Umbilical cord (tissue), 2 donors: ENCODE measurements at places on chromosomes 1 and 21. TPM values are rescaled to one million over a fixed set of nuclear protein-coding genes. Genes with fewer than 3 reads are reported as not detected.

GRCh38 chr1:3564921-3565831 lies 46.1 kb downstream of the MEGF6 start:
- peak; percentile 42 for DNase-seq

DNA sequence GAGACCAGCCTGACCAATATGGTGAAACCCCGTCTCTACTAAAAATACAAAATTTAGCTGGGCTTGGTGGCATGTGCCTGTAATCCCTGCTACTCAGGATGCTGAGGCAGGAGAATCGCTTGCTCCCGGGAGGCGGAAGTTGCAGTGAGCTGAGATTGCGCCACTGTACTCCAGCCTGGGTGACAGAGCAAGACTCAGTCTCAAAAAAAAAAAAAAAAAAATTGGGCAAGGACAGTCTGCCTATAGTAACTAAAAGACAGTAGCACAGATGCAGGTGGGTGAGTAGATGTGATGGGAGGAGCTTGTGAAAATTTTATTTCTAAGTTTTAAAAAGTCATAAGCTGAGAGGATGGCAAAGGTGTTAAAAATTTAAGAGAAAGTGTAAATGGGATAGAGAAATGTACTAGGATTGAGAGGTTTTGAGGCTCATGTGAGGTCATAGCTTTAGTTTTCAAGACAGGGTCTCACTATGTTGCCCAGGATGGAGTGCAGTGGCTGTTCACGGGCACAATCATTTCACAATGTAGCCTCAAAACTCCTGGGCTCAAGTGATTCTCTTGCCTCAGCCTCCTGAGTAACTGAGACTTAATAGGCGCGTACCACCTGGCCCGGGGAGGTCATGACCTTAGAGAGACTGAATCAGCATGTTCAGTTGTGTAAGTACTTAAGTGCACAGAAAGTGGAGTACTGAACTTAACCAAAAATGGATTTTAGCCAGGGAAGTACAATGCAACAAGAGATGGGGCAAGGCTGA lies 33.7 kb downstream of the PTP4A2 start:
- no peak for DNase-seq

DNA sequence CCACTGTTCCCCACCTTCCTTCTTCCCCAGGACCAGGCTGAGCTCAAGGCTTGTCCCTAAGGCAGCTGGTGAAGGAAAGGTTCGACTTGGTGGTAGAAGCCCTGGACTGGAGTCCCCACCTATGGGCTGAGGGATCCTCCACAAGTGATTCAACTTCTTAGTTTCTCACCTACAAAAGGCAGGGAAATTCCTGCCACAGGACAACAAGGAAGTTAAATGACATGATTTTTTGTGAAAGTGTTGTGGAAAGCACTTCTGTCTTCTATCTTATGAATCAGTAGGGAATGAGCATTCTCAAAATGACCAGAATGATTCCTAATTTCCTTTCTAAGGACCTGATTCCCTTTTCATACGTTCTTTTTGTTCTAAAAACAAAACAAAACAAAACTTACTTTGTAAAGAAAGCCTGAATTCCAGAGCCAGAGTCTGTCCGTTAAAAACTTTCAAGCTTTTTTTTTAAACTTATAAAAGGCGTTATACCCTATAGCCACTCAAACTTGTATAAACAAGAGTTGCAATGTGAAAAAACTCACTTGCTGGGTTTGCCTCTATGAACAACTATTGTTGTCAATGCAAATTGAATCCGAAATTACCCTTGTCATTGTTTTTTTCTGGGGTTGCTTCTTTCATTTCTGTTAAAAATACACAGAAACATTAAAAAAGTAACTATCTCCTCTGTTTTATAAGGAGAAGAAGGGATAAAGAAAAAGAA lies 12.2 kb downstream of the KCNJ15 start:
- no peak for DNase-seq

GRCh38 chr21:20031807-20032206 lies 966.4 kb upstream of the NCAM2 start:
- no peak for DNase-seq

GRCh38 chr1:12186679-12186985 lies 19.8 kb downstream of the TNFRSF1B start:
- no peak for DNase-seq

DNA sequence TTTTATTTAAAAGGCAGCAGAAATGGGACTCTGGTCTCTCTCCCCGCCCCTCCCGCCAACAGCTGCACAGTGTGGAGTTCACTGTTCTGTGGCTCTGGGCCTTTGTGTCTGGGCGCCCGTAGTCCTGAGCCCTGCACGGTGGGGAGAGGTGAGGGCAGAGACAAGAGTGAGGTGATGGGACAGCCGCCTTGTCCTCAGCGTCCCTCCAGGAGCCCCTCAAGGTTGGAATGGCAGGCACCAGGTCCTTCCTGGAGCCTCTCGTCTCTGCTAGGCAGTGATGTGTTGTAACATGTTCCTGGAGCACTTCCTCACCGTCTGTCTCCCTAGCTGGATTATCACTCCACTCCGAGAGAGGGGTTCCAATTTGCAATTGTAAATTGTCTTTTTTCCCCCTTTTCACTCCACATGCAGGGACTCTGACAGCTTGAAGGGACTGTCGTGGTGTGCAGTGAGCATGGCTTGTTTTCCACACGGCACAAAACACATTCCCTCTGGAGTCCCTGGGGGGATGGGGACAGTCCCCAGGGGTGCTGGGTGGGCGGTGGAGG lies 44.6 kb upstream of the C1orf174 start:
- DNase-seq = no peak

DNA sequence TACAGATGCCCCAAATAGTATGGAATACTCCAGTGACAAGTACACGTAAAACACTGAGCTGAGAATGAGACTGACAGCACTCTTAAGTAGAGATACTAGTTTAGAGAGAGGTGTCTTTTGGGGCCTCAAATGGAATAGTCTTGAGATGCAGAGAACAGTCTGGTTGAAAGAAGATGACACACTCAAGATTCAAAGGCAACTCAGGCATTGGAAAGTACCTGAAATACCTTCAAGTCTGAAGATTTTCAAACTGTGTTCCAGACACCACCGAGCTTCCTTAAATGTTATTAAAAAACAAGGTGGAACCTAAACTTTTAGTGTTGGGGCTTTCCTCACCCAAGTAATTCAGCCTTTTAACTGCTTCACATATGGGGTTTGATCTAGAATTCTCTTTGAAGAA lies 437.7 kb downstream of the OMA1 start:
- no peak for DNase-seq

- peak; percentile 65 for DNase-seq
Measured at GRCh38 chr1:220326578-220326977, 54.3 kb upstream of the RAB3GAP2 start.

DNA sequence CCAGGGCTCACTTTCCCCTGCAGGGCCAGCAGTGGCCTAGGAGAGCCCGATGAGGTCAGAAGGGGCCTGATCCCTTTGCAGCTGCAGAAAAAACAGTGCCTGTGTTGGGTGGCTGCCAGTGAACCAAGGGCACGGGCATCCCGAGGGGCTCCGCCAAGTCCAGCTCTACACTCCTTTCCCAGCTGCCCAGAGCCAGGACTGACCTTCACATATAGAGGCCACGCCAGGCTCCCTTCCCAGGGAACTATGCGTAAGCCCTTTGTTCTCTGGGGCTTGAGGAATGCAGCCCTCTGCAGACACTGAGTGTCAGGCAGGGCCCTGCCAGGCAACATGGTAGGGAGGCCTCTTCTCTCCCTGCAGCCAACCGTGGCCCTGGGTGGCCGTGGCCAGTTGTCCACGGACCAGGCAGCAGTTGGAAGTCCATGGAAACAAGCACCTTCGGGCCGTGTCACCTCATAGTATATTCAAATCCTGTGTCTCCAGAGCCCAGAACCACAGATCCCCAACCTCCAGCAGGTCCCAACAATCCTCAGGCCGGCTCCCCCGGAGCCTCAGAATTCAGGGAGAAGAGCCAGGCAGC lies 194.0 kb downstream of the NPHP4 start:
- DNase-seq = no peak

DNA sequence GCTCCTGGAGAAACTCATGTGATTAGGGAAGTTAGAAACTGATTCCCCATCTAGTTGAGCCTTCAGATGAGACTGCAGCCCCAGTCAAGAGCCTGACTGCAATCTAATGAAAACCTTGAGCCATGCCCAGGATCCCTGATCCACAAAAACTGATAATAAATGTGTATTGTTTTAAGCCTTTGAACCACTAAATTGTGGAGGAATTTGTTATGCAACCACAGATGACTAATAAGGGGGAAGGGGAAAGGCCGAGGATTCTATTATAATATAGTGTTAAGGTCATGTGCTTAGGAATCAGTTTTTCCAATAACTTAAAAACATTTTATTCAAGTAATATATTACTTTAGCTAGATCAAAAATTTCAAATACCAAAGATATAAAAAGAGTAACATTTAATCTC lies 52.8 kb upstream of the USP25 start:
- no peak for DNase-seq

- no peak for DNase-seq
Measured at GRCh38 chr1:181126289-181126688, 37.8 kb downstream of the IER5 start.

GRCh38 chr1:201348211-201348566 lies 29.3 kb downstream of the TNNT2 start:
- peak; percentile 56 for DNase-seq

DNA sequence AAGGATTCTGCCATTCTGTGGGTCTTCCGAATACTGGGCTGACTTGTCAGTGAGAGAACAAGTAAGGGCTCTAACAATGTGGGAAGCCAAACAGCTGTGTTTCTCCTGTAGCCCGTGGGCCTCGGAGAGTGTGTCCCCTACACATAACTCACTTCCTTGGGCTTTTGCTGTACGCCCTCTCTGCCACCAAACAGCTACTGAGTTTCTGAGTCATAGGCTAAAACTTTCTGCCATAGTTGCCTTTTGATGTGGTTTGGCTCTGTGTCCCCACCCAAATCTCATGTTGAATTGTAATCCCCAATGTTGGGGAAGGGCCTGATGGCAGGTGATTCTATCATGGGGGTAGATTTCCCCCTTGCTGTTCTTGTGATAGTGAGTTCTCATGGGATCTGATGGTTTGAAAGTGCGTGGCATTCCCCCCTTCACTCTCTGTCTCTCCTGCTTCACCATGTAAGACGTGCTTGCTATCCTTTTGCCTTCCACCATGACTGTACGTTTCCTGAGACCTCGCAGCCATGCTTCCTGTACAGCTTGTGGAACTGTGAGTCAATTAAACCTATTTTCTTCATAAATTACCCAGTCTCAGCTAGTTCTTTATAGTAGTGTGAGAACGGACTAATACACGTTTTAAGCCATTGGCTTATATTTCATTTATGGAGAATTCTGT lies 194.8 kb upstream of the HMCN1 start:
- no peak for DNase-seq

- DNase-seq = no peak
Measured at GRCh38 chr21:38496224-38496623, 2.1 kb downstream of the ERG start.

DNA sequence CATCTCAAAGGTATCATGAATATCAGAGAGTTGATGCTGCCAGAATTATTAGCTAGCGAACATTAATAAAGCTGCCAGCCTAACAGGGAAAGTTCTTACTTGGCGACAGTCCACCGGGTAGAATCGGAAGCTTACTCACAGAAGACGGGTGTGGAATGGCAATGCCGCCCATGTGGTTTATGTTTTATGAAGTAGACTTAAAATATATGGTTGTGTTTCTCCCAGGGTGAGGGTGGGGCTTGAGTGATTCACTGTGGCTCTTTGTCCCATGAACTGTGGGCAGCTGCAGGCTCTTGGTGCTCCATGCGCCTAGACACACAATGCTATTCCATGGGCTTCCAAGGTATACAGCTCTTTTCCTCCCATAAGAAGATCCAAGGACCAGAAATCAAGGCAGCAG lies 162.7 kb downstream of the PIGK start:
- no peak for DNase-seq

DNA sequence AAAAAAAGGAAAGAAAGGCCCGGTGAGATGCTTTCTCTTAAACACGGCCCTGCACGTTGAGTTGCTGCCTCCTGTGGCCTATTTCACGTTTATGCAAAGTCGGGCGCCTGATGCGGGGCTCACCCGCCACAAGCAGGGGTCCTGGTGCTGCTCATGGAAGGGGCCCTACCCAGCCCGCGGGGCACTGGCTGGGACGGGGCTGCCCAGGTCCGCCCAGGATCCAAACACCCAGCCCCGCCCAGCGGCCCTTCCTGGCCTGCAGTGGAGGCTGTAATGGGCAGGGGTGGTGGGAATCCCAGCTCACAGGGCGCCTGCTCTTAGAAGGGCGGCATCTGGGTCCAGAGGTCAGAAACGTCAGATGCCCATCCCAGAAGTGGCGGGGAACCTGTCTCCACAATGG lies 1.6 kb downstream of the COL6A2 start:
- peak; percentile 70 for DNase-seq

- no peak for DNase-seq
Measured at GRCh38 chr1:31725134-31725533, 21.3 kb upstream of the COL16A1 start.

DNA sequence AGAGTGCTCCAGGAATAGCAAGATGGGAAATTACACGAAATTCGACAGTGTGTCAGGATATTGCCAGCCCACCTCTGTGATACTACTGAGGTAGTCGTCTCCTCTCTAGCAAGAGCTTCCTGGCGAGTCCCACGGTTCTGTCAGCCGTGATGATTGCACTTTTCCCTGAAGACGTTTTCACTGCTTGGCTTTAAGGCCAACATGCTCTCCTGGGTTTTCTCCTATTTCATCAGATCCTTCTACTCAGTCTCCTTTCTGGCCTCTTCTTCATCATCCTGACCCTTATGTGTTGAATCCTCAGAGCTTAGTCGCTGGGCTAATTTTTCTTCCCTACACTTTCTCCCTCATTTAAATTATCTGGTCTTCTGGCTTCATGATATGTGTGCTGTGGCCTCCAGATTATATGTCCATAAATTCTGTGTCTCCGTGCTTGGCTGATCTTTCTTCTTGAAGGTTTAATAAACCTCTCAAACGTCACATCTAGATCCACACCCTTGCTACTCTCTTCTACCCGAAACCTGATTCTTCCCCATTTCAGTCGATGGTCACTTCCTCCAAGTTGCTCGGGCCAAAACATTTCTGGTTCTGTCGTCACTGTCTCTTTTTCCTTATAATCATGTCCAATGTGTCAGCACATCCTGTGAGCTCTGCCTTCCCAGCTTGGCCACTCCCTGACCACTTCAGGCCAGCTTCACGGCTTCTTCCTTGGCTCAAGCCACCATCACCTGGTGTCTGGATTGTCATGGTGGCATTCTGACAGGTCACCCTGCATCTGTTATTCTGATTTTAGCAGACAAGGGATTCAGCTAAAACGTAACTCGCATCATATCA lies 12.2 kb downstream of the OR2B11 start:
- DNase-seq = peak; percentile 33

CELA3A gene
- not detected for total RNA-seq

DIO1 gene
- total RNA-seq = not detected

ADGRL4 gene
- 3.6 TPM for total RNA-seq

UBL4B gene
- not detected for total RNA-seq

LENEP gene
- not detected for total RNA-seq

HSD3B1 gene
- 10.8 TPM for total RNA-seq
